ENCODE measurements at places on chromosomes 2 and 18. TPM values are rescaled to one million over a fixed set of nuclear protein-coding genes. Genes with fewer than 3 reads are reported as not detected.

GRCh38 chr2:190668892-190669291 is 20.0 kb downstream of the NAB1 start:
- no peak for DNase-seq

GRCh38 chr2:54212456-54212855 is 43.6 kb downstream of the TSPYL6 start:
- no peak for DNase-seq

DNA sequence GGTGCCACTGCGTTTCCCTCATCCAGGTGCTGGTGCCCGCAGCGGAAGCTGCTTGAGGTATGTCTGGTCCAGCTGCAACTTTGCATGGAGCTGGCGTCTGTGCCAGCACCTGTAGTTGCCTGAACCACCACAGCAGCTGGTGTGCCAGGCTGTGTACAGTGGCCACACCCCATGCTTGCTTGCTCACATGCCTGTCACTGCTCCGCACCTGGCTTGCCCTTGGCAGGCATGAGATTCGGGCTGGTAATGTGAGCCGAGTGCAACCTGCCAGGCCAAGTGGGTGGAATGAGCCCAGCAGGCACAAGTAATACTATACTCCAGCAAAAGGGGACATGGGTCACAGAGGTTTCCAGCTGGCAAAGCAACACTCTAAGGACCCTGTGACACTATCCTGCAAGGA is 1123.3 kb upstream of the ACVR2A start:
- no peak for DNase-seq

- no peak for DNase-seq
Observed at GRCh38 chr18:688323-688722, 24.1 kb downstream of the ENOSF1 start.

The SERPINB3 gene
- total RNA-seq = not detected

The MROH2A gene
- total RNA-seq = not detected

The NTSR2 gene
- not detected for total RNA-seq
